ENCODE measurements at places on chromosomes 4 and X.

DNA sequence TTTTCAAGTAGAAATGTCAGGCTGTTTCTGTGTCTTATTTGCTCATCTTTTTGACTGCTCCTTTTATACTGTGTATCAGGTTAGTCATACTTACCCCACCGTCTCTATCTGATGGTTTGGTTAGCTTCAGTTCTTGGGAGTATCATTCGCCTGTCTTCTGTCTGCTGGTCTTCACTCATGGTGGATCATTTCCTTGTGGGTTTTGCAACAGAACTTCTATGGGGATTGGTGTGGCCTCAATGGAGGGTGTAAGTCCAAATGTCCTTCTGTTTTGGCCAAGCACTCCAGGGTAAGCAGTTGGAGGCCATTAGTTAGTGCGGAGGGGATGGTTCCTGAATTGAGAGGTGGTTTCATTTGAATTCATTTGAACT, 7.2 kb downstream of the ABCD1 start:
- no peak for DNase-seq

- no peak for DNase-seq
These were observed 545.6 kb upstream of the LCORL start for GRCh38 chr4:18566970-18567799.

DNA sequence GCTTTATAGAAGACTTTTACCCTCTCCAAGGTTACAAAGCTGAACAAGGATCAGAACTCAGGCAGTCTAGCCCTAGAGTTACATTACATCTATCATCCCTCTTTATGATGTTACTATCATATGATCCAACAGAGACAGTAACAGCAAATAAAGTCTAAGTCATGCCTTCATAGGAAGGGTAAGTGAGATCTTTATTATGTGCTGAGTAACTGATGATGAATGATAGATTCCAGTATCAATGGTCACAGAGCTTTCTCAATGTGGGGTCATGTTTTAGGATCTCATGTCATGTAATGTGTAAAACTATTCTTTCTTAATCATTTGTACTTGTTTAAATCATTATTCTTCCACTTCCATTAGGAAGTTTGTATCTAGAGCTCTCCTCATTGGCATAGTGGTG, 22.8 kb downstream of the ELOVL6 start:
- no peak for DNase-seq

DNA sequence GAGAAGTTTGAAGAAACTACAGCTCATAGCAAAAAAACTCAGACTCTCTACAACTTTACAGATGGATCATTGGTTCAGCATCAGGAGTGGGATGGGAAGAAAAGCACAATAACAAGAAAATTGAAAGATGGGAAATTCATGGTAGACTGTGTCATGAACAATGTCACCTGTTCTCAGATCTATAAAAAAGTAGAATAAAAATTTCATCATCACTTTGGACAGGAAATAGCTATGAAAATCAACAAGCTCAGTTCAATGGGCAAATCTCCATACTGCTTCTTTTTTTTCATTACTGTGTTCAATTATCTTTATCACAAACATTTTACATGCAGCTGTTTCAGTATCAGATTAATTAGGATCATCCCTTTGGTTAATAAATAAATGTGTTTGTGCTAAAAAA, 76.5 kb upstream of the RAPGEF2 start:
- DNase-seq = no peak

DNA sequence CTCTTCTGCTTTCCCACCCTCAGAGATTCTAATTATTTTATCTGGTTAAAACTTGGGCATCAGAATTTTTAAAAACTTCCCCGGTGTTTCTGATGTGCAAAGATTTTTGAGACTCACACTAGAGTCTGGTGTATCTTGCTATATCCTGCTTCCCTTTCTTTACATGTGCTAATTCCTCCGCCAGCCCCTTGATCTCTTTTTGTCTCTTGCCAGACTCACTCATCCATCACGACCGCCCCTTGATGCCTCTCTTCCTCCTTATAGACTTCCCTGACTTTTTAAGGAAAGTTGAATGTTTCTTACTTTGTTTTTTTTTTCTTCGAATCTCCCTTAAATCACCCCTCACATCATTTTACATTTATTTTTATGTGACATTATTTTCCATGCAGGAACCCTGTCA, 274.9 kb upstream of the PITX2 start:
- no peak for DNase-seq

DNA sequence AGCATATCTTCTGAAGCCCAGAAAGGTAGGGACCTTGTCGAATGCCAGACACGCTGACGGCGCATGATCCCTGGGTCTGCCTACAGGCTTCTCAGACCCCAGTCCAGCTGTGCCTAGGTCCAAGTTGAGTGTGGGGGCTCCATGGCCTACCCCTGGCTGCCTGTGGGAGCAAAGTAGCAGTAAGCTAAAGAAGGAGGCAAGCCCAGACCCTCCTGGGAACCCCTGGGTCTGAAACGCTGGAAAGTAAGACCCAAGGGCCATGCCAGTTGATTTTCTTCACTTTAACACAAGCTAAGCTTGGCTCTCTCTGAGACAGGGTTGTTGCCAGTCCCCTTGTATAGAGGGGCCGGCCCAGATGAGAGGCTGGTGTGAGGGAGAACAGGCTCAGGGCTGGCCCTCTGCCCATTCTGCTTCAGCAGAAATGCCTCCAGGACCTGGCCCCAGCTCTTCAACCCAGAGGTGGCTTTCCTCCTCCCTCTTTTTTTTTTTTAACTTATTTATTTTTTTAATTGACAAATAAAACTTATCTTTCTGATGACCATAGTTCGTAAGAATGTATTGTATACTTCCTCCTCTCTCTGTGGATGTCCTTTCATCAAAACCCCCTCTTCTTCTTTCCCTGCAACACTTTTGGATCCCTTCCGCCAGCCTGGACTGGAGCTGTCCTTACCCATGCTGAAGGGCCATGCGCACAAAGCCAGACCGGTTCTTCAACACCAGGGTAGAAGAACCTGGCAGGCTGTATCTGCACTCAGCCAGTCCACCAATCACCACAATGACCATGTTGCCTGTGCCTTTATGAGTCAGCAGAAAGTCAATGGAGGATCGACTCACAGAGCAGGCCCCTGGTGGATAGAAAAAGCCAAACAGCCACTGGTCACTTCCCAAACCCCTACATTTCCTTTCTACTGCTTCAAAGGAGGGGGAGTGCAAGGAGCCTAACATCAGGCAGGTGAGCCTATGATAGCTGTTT, 7.1 kb downstream of the AWAT2 start:
- DNase-seq = no peak

DNA sequence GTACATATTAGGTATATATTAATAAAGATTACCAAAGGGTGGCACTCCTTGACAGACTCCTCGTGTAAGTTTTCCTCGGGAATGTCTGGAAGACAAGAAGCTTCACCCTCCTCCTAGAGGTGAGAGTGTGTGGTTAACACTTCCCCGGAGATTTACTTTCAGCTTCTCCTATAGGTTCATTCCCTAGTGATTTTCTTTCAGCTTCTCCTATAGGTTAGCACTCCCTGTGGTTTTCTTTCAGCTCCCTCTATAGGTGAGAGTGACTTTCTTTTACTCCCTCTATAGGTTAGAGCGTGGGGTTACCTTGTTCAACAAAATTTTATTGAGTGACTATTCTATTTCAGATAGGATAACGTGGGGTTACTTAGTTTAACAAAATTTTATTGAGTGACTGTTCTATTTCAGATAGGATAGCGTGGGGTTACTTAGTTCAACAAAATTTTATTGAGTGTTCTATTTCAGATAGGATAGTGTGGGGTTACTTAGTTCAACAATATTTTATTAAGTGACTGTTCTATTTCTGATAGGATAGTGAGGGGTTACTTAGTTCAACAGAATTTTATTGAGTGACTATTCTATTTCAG, 106.0 kb upstream of the PLAC1 start:
- no peak for DNase-seq

DNA sequence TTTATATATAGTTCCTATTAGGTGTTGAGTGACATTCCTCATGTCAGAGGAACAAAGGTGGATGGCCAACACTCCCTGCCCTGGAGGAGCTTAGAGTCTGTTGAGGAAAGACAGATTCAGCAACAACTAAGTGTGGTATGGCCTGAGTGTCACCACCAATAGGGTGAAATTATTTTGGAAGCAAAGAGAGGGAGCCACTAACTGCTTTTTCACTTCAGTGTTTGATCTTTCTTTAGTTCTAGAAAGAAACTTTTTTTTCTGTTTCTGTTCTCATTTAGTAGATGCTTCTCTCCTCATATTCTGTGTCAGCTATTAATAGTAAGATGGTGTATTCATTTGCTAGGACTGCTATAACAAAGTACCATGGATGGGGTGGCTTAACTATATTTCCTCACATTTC, 81.5 kb downstream of the ARX start:
- DNase-seq = no peak

- no peak for DNase-seq
These were observed 68.9 kb upstream of the TRAM1L1 start for GRCh38 chr4:117154251-117154650.

DNA sequence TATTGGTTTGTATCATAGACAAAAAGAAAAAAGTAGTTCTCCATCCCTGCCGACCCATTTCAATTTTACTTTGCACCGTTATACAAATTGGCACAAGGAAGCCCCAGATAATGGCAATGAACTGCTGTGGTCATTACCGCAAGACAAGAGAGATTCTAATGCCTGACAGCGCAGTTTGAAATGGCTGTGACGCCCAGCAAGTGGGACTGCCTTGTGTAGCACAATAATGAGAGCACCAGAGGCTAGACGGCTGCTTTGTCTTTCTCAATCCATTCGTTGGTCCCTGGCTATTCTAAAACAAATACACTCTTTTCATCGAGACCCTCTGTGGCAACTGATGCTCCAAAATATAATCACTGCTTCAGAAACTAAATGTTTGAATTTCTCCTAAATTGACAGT, 192.4 kb upstream of the NEIL3 start:
- no peak for DNase-seq

- no peak for DNase-seq
These were observed 204.5 kb upstream of the IGFBP7 start for GRCh38 chr4:57314636-57315035.

DNA sequence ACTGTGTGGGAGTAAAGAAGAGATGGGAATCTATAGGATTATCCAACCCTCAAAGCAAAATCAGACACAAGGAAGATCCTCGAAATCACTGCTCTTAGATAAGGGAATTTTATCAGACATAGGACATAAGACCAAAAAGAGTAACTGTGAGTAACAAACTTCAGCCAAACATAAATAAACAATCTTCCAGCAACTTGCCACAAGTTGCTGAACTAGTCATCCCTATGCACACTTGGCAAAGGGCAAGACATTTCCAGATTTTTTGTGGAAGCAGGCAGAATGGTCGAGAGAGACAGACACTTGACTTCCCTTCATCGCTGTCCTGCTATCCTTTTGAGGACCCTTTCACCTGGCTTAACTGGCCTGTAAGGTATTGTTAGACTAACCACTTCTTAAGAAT, 89.6 kb downstream of the KCNIP4 start:
- no peak for DNase-seq

DNA sequence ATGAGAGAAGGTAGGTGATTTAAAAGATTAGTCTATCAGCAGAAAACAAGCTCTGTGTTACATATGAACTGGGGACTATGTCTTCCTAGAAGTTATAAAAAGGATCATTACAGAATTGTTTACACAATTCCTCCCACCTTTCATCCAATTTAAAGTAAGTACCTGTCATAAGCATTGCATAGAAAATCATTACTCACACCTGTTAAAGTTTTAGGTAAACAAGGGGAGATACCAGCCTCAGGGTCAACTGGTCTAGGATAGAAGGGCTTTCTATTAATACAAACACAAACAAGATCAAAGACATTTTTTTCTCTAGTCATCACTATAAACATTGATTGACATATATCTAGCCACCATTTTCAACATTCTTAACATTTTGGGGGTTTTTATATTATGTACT, 333.9 kb downstream of the ARHGAP24 start:
- DNase-seq = no peak

DNA sequence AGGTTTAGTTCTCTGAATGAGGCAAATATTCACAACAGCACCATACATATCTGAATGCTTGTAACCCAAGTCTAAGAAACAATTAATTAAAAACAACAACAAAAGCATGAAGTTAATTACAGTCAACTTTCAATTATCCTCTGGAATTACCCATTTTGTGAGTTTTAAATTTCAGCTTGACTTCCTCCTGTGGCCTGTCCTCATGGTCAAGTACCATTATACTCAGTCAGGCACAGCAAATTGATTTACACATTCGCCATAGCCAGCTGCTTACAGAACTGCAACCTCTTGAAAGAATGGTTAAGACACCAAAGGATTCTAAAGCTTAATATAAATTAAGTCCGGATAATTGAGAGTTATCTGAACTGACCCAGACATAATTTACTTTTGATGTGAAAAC, 306.5 kb downstream of the CAMK2D start:
- no peak for DNase-seq

- DNase-seq = no peak
These were observed 82.8 kb downstream of the CPZ start for GRCh38 chr4:8675383-8675782.

DNA sequence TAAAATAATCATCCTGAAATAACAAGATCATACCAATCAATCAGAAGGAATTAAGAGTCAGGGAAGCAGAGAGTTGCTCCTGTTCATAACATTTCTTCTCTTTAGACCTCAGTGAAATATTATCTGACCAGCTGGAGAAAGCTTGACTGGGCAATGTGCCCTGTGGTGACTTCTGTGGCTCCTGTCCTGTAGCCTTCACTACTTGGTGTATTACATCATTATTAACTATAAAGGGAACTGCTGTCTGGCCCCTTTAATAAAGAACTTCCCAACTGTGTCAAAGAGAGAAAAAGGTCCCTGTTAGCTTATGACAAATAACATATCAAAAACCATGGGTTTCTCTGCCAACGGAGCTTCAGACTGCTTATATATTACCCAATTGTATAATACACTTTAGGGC, 18.0 kb downstream of the OPHN1 start:
- no peak for DNase-seq

GRCh38 chr4:93183576-93183975, 645.0 kb upstream of the ATOH1 start:
- no peak for DNase-seq

DNA sequence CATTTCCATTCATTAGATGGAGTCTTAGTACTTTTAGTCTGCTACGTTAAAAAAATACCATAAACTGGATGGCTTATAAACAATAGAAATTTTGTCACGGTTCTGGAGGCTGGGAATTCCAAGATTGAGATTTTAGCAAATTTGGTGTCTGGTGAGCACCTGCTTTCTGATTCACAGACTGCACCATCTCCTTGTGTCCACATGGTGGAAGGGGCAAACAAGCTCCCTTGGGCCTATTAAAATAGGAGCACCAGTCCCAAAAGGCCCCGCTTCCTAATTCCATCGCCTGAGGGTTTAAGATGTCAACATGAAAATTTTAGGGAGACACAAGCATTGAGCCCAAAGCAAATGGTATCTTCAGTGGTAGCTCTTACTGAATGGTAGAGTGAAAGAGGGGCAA, 120.5 kb upstream of the MAP9 start:
- no peak for DNase-seq

DNA sequence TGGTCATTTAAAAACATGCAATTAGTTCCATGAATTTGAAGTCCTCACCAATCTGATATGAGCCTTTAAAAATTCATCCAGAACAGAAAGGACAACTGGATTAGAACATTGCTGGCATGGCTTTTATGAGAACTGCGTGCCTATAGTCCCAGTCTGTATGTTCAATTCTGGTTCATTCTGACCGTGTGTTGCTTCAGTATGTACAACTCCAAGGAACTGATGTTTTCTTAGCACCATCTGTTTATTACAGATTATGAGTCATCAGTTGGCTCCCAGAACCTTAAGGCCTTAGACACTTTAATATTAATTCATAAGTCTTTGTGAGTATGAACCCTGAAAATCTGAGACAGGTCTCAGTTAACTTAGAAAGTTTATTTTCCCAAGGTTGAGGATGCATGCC, 115.0 kb downstream of the CEP44 start:
- no peak for DNase-seq
